ENCODE measurements at places on chromosomes 5 and 9.

GRCh38 chr9:100486479-100487176, 13.7 kb downstream of the TMEFF1 start:
- no peak for DNase-seq

- DNase-seq, result no peak
Measured at GRCh38 chr9:6051511-6051950, 36.1 kb upstream of the RANBP6 start.

- no peak for DNase-seq
Measured at GRCh38 chr5:181211208-181211607, 6.2 kb upstream of the TRIM7 start.

GRCh38 chr9:92723299-92723625, 41.4 kb downstream of the BICD2 start:
- DNase-seq, result no peak

GRCh38 chr9:24817756-24818155, 272.1 kb upstream of the IZUMO3 start:
- DNase-seq, result no peak

- DNase-seq, result no peak
Measured at GRCh38 chr5:17308326-17309065, 91.1 kb downstream of the BASP1 start.

DNA sequence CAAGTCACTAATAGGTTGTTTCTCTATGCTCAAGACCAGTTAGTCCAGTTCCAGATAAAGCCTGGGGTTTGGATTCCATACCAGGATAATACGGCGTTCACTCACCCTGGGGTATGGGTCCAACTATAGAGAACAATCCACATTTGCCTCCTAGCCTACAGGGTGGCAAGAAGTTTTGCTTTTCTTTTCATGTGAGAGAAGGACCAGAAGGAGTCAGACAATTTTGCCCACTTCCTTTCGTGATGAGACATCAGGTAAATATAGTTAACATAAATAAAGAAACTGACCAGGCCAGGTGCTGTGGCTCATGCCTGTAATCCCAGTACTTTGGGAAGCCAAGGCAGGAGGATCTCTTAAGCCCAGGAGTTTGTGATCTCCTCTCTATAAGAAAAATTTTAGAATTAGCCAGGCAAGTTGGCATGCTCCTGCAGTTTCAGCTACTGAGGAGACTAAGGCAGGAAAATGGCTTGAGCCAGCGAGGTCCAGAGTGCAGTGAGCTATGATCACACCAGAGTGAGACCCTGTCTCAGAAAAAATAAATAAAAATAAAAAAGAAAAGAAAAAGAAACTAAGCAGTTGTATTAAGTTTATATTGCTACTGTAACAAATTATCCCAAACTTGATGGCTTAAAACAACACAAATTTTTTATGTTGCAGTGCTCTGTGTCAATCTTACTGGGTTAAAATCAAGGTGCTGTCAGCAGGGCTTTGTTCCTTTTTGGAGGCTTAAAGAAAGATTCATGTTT, 7.5 kb upstream of the REEP5 start:
- no peak for DNase-seq
